ENCODE measurements at places on chromosomes 1 and 21.

GRCh38 chr1:112396653-112397471, 848 bp downstream of the CTTNBP2NL start:
- DNase-seq, result no peak

- no peak for DNase-seq
Measured at GRCh38 chr1:100494393-100495084, 43.4 kb upstream of the GPR88 start.

- no peak for DNase-seq
Measured at GRCh38 chr1:211634461-211634860, 41.0 kb downstream of the NEK2 start.

DNA sequence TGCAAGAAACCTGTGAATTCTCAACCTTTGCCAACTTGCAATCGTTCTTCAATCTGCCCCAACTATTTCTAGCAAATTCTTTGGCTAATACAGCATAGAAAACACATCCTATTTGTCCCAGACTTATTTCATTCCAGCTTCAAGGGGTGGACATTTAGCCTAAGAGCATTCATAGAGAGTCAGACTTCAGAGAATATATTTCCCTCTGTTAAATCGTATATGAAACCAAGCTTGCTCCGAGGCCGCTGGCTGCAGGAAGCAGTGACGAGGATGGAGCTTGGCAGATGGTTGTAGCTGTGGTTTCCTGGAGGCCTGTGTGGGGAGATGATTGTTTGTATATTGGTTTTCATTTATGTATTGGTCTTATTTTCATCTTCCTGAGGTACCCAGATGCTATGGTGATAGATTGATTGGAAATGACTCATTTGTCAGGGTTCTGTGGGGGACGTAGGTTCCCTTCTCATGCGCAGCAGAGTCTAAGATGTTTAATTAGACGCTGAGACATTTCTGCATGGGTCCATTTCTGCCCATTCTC, 26.1 kb downstream of the MAN1C1 start:
- DNase-seq, result peak; percentile 25

DNA sequence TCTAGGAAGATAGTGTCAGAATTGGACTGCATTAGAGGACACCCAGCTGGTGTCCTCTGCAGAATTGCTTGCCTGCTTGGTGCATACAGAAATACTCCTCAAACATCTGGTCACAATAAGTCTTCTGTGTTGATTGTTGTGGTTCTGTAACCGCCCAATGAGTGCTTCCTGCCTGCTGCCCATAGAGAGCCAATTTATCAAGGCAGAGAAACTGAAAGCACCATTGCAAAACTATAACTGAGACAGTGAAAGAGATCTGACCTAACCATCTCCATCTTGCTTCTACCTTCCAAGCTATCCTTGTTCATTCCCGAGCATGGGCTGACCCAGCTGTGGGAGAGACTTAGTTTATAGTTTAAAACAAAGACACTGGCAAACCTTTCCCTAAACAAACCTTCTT, 462.4 kb upstream of the RGS18 start:
- no peak for DNase-seq

DNA sequence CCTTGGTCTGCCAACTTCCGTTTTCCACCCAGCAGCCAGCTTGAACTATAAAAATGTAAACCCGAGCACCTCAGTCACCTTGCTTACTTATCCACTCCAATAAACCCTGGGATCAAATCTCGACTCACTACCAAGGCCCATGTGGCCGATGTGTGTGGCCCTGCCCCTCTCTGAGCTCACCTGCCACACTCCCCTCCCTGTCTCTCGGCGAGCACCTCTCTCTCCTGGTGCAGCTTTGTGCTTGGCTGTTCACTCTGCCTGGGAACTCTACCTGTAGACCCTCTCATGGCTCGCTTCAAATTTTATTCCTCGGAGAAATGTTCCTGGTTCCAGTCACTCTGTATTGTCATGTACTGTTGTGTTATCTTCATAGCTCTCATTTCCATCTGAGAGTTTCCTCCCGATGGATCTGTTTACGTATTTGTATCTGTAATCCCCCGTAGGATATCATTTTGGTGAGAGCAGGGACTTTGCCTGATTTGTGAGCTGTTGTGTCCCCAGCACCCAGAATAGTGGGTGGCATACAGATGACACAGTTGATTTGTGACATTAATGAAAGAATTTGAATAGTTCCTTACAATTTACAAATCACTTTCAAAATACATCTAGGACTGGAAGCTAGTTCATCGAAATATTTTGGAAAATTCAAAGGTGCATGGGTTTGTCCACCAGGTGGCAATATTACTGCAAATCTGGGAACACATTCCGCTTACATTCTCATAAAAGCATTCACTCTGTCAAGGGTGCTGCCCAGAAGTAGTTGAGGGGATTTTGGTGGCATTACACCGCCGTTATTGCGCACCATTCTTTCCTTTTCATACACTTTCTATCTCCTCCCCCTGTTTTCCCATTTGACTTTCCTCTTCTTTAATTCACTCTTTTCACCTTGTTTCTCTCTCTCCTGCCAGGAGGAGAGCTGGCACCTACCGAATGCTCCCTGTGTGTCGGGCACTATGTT, 95.3 kb downstream of the ABCA4 start:
- no peak for DNase-seq

- no peak for DNase-seq
Measured at GRCh38 chr1:110616587-110616986, 10.4 kb upstream of the KCNA2 start.

DNA sequence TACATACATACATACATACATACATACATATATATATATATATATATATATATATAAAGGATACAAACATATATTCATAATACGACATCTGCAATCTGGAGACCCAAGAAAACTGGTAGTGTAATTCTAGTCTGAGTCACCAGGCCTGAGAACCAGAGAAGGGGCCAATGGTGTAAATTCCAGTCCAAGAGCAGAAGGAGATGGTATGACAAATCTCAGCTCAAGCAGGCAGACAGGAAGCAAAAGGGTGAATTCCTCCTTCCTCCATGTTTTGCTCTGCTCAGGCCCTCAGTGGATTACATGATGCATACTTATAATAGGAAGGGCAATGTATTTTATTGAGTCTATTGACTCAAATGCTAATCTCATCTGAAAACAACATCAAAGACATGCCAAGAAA, 1060.4 kb upstream of the TMPRSS15 start:
- no peak for DNase-seq

DNA sequence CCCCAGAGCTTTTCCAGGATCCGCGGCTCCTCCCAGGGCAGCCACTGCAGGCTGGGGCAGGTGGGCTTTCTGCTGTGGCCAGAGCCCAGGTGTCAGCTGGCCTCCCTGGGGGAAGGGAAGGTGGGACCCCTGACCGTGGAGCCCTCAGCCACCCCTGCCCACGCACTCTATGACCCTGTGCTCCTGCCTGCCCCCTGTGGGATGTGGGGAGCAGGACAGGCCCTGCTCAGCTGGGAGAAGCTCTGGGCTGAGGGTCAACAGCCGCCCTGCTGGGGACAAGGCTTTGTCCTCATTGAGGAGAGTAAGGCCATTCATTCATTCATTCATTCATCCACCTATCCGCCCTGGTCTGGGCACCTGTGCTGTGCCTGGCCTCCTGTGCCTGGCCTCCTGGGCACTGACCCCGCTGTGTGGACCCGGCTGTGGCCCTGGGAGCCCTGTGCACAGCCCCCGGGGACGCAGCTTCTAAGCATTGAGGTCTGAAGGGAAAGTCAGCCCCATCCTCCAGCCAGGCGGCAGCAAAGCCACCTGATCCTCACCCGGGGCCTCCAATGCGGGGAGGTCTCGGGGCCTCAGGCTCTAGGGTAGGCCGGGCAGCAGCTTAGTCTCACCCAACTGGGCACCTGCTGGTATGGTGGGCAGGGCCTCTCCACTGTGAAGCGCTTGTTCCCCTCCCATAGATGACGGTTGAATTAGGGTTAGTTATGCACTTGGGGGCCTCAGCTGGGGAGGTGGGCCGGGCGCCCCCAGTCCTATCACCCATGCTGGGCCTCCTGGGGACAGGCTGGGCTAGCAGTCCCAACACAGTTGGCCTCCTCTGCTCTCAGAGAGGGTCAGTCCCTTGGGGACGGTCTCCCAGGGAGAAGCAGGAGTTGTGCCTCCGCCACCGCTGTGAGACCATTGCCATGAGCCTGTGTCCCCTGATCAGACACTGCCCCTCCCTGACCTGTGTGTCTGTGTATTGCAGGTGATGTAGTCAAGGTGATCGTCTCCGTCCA, 6.0 kb downstream of the TNFRSF14 start:
- DNase-seq, result no peak

DNA sequence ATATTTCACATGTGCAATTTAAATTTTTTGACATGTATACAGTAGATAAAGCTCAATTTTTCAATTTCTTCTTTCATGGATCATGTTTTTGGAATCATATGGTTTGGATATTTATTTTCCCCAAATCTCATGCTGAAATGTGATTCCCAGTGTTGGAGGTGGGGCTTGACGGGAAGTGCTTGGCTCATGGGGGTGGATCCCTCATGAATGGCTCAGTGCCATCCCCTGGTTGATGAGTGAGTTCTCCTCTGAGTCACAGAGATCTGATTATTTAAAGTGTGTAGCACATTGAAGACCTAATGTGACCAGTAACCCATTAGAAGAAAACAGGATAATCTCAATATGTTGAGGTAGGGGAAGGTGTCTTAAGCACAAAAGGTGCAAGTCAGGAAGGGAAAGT, 9.1 kb upstream of the IFI16 start:
- peak; percentile 87 for DNase-seq

DNA sequence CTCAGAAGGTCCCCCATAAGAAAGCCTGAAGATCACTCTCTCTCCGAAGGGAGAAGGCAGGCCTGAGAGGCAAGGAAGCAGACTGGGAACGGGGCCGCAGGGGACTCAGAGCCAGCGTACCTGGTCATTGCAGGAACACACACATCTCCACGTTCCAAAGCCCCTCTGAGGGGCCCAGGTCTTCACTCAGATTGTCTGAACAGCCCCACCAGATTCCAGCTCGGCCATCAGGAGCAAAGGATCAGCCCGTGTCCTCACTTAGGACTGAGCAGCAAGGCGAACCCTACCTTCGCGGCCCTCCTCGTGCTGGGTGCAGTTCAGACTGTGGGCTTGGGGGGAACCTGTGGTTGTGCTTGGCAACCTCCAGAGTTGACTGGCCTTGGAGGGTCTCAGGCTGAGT, 43.9 kb upstream of the SOX13 start:
- no peak for DNase-seq

DNA sequence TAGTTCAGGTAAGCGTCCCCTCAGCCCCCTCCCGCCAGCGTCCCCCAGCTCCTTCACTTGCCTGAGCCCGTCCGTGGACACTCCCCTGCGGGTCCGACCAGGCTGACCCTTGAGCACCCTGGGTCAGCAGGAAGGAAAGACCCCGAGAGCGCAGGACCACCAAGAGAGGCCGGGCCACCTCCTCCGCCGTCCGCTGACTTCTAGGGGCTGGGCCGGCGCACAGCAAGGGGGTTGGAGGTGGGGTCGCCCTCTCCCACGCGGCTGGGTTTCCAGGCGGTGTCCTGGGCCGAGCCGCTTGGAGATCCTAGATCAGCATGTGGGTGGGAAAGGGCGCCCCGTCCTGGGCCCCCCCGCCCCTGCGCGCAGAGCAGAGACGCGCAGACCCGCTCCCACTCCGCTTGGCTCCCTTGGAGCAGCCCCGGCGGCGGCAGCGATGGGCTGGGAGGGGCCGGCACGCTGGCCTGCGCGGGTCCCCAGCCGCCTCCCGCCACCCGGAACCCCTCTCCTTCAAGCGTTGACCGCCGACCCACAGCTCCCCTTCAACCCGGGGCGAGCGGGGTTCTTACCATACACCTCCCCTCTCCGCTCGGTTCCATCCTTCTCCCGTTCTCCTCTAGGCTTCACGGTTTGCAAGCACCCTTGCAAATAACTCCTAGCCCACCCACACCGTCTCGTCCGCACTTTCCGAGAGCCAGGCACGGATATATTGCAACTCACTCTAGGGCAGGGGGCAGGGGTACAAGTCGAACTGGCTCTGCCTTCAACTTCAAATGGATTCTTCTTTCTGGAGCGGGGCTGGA, 7.5 kb downstream of the KNCN start:
- no peak for DNase-seq

GRCh38 chr1:204126386-204126785, 25.5 kb downstream of the ETNK2 start:
- no peak for DNase-seq

DNA sequence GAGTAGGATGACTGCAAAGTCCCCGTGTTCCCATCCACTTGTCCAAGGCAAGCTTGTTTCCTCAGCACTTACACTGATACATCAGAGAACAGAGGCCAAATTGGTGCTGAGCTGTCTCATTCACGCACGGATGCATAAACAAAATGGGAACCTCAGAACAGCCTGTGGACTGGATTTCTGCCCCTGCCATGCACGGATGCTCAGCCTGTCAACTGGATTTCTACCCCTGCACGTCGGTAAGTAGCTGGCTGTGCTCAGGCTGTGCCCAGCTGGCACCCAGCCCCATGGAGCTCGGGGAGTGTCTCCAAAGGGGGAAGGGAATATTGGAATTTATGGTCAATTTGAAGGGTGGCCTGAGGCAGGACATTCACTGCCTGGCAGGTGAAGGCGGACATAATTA, 40.8 kb upstream of the TMPRSS2 start:
- no peak for DNase-seq

DNA sequence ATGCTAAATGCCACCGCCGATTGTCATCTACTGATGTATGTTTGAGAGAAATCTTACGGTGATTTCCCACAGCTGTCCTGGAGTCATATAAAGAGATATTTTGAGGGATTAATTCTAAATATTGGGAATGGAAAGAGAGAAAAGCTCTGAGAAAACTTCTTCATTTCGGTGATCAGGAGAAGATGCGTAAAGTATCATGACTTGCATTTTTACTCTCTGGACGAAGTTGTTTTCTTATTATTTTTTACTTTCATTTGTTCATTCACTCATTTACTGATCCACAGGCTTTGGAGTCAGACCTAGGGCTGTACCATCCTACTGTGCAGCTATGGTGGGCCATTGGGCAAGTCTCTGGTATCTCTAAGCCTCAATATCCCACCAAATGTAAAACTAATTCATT, 58.4 kb upstream of the RUNX1 start:
- no peak for DNase-seq

GRCh38 chr21:45889961-45890360, 91.6 kb upstream of the COL6A1 start:
- no peak for DNase-seq

DNA sequence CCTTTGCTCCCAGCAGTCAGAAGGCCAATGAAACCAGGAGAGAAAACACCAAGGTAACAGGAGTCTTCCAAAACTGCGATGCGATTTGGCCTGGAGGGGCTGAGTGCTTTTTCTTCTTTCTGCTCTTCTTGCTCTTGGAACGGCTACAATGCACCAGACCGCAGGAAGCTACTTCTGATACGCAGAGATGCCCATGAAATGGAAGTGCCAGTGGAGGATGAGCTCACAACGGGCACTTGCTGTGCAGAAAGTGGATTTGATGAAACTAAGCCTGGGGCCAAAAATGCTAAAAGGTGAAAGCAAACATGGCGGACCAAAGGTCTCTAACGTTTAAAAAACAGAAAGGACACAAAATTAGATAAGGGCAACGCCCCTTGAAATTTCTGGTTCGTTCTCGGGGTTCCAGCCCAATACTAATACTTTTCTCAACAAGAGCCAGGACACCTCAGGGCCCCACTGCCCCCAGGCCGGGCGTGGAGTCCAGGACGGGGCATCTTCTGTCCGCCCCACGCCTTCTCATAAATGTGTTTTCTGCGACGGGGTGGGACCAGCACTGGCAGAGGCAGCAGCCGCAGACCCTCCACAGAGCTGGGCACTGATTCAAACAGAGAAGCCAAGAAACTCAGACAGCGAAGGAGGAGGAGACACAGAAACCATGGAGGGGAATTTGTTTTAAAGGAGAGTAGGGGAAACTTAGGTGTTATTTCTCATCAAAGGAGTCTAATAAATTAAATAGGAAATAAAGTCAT, 101.3 kb downstream of the CRYAA start:
- no peak for DNase-seq
